ENCODE measurements at places on chromosomes 7 and 10. TPM values are rescaled to one million over a fixed set of nuclear protein-coding genes. Genes with fewer than 3 reads are reported as not detected.

NT5C3A gene
- total RNA-seq, result 101 TPM

INHBA gene
- total RNA-seq, result 0.26 TPM

SLC16A9 gene
- 1.3 TPM for total RNA-seq

GPR37 gene
- 0.29 TPM for total RNA-seq

TBXAS1 gene
- 3.9 TPM for total RNA-seq

HTRA1 gene
- total RNA-seq, result 23.2 TPM

NPSR1 gene
- total RNA-seq, result not detected

GSAP gene
- 3.3 TPM for total RNA-seq

SORCS1 gene
- total RNA-seq, result 0.24 TPM

ANKRD61 gene
- total RNA-seq, result not detected

HOXA13 gene
- 2.4 TPM for total RNA-seq

Measured in gastrocnemius medialis (tissue), 4 donors.